ENCODE measurements at places on chromosomes 4 and X. TPM values are rescaled to one million over a fixed set of nuclear protein-coding genes. Genes with fewer than 3 reads are reported as not detected.

CXCR3 gene
- not detected for total RNA-seq

DNA sequence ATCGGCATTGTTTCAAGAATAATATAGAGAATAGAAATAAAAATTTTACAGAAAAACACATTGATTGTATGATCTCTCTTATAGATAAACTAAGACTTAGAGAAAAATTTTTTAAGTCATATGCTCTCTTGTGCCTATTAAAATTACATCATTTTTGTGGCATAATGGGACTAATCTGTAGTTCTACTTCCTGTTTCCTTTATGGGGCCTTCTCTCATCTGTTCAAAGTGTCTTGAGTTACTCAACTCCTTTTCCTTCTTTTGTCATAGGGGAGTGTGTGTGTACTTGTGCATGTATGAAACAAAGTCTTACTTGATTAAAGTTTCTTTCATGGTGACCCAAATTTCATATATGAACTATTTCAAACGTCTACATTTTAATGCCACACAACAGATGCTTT lies 1448.9 kb upstream of the TENM3 start:
- DNase-seq: no peak

GRCh38 chr4:8141935-8142334 lies 16.7 kb downstream of the ABLIM2 start:
- DNase-seq: no peak

DNA sequence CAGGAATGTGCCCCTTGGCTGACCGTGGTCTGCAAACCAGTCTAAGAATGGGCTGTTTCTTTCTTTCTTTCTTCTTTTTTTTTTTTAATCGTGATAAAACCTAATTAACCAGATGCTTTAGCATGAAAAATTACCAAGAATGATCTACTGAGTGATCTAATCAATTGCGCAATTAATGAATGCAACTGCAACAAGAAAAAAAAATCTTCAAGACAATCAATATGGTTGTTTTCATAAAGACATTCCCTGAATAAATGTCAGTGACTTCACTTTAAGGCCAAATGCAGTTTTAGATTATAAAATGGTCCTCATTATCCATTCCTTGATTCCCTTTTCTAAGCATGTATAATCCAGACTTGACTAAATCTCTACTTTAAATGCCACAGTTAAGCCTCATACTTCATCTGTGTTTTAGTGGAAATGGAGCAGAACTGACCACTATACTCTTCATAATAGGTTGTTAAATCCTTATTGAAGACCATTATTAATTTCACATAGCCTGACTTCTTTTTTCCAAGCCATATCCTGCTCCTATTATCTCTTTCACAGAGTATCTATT lies 51.6 kb upstream of the SETD7 start:
- DNase-seq: no peak

- no peak for DNase-seq
Measured at GRCh38 chrX:148069759-148070503, 88.8 kb downstream of the FMR1NB start.

GRCh38 chr4:10625131-10625530 lies 59.4 kb downstream of the CLNK start:
- no peak for DNase-seq

- no peak for DNase-seq
Measured at GRCh38 chr4:98662626-98663225, 4.3 kb upstream of the TSPAN5 start.

DNA sequence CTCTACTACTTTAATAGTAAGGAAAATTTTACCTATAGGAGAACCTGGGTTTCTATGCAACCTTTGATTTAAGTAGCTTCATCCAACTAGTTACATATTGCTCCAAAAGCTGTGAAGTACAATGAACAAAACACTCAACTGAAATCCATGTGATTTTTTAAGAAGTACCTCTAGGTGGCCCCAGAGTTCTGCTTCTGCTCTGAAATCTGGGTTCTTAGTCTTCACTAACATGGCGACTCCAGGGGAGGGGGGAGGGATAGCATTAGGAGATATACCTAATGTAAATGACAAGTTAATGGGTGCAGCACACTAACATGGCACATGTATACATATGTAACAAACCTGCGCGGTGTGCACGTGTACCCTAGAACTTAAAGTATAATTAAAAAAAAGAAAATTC lies 73.4 kb upstream of the MAGEB2 start:
- DNase-seq: peak; percentile 45

DNA sequence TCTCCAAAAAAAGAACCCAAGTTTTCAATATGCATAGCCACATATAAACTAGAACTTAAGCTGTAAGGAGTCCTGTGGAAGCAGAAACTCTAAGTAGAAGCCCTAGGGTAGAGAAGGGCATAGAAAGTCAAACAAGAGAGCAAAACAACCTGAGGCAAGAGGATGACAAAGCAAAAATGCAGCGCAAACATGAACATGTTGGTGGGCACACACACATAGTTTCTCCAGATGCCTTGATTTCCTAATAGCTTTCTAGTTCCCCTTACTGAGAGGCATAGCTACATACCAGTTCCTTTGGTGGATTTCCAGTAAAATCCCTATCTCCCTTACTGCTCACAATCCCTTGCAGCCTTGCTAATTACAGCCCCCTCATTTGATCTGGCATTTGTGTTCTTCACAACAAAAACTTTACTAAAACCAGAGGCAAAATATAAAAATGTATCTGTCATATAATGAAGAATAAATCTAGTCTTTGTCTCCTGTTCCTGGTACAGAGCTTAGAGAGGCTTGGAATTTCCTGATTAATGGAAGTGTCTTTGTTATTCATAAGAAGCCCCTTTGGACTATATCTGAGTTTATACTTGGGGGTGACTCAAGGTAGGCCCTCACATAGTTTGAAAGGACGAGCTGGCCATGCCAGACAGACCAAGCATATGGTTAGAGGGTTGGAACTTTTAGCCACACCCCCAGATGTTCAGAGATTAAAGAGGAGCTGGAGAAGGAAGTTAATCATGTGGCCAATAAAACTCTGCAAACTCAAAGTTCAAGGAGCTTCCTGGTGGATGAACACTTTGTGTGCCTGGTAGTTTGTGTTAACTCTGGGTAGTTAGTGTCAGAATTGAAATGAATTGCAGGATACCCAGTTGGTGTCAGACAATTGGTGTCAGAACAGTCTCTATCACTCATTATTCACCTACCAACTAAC lies 52.7 kb upstream of the ZCCHC13 start:
- DNase-seq: peak; percentile 47

Data from H4 (cell line).